ENCODE measurements at places on chromosomes 12 and 14. TPM values are rescaled to one million over a fixed set of nuclear protein-coding genes. Genes with fewer than 3 reads are reported as not detected.

Gene ADGRD1
- under 0.01 TPM for total RNA-seq

Gene RHEBL1
- total RNA-seq, result 0.64 TPM

Gene GZMH
- not detected for total RNA-seq

Gene SAMD15
- 1.3 TPM for total RNA-seq

- no peak for DNase-seq
Measured at GRCh38 chr14:89619596-89619995, 202.6 kb upstream of the FOXN3 start.

GRCh38 chr12:69987579-69988091 is 162.6 kb downstream of the MYRFL start:
- peak; percentile 88 for DNase-seq

Gene AICDA
- not detected for total RNA-seq

GRCh38 chr14:55964821-55965220 is 153.4 kb upstream of the PELI2 start:
- no peak for DNase-seq

- no peak for DNase-seq
Measured at GRCh38 chr14:33455654-33456345, 495.1 kb downstream of the EGLN3 start.

Gene JPH4
- not detected for total RNA-seq

DNA sequence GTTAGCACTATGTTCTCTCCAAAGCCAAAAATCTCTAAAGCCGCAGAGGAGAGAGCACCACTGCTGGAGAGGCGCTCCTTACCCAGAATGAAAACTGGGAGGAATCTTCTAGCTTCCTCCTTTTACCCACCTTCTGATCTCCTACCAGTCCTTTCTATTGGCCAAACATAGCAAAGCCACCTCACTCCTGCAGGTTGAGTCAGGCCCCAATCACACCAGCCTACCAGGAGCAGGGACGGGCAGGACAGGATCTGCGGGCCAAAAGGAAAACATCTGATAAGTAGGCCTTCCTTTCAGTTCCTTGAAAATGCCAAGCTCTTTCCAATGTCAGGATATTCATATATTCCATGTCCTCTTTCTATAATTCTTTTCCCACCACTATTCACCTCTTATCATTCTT is 197.7 kb upstream of the CNOT2 start:
- DNase-seq, result no peak

- no peak for DNase-seq
Measured at GRCh38 chr14:97271451-97271960, 474.3 kb downstream of the VRK1 start.

GRCh38 chr12:132132609-132133430 is 11.3 kb downstream of the DDX51 start:
- no peak for DNase-seq

- peak; percentile 85 for DNase-seq
Measured at GRCh38 chr14:56005191-56006053, 112.8 kb upstream of the PELI2 start.

Gene TAS2R7
- total RNA-seq, result not detected

DNA sequence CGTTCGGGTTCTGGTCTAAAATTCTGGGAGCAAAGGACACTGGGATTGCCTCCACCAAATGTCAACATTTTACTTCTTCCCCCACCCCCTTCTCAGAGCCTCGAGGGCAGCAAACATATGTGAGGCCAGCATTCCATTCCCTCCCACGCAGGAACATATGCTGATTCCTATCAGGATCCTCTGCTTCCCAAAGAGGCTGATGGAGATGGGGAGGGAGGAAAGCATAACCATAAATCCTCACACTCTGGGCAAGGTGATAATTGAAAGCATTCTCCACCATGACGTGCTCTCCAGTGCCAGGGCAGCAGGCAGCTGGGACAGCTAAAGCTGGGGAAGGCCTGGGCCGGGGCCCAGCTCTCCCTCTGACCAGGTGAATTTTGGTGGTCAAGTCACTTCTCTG is 395.0 kb downstream of the ZFP36L1 start:
- peak; percentile 86 for DNase-seq

DNA sequence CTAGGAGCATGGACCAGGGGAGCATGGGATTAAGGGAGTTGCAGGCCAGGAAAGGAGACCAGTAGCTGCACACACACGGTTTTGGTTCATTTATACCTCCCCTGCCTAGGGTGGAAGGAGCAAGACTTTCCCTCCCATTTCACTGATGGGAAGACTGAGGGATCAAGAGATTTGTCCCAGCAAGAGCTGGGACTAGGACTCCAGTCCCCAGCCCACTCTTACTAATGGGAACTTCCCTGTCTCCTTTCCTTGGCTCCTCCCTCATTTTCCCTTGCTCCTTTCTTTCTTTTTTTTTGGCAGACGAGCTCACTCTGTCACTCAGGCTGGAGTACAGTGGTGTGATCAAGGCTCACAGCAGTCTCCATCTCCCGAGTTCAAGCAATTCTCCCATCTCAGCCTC is 13.0 kb downstream of the SCNN1A start:
- DNase-seq, result no peak

- DNase-seq, result no peak
Measured at GRCh38 chr14:76638841-76639240, 122.4 kb upstream of the VASH1 start.

DNA sequence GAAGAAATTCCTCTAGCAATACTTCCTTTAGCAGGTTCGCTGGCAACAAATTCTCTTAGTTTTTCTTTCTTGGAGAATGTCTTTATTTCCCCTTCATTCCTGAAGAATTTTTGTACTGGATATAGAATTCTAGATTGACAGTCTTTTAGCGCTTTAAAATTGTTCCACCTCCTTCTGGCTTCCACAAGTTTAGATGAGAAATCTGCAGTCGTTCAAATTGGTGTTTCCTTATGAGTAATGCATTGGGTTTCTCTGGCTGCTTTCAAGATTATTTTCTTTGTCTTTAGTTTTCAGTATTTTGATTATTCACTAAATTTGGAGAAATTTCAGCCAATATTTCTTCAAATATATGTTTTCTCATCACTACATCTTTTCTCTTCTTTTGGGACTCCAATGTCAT is 33.3 kb upstream of the FGF6 start:
- DNase-seq, result no peak

Gene RNASE1
- not detected for total RNA-seq
